Aorta (tissue), 5 donors: ENCODE measurements at places on chromosomes 16 and 17. TPM values are rescaled to one million over a fixed set of nuclear protein-coding genes. Genes with fewer than 3 reads are reported as not detected.

DNA sequence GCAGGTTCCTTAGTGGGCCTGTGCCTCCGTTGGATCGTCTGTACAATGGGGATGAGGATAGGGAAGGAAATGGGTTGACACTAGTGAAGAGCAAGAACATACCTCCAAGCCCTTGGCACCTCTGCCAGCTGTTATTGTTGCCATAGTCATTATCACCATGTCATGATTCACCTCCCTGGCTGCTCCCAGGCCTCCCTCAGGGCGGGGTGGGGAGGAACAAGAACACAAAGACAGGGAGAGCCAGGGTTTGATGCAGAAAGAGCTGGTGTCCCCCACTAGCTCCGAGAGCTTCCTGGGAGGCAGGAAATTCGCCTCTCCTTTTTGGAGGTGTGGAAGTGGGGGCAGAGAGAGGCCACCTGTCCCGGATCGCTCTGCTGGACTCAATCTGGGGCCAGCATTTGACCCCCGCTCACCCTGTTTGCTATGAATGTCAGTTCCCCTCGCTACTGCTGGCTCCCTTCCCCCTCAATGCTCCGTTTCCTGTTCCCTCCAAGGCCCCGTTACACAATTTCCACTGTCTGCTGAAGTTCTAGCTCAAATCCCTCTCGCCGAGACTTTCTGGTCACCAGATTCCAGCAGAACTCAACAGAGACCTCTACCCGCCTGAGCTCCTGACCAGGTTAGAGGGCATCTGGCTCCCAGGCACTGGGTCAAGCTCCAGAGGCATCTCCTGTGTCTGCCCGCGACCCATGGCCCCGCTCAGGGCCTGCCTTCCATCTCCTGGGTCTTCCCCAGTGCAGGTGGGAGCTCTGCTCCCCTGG lies 9.1 kb downstream of the TIMP2 start:
- no peak for DNase-seq

The CTRL gene
- total RNA-seq, result 0.84 TPM

DNA sequence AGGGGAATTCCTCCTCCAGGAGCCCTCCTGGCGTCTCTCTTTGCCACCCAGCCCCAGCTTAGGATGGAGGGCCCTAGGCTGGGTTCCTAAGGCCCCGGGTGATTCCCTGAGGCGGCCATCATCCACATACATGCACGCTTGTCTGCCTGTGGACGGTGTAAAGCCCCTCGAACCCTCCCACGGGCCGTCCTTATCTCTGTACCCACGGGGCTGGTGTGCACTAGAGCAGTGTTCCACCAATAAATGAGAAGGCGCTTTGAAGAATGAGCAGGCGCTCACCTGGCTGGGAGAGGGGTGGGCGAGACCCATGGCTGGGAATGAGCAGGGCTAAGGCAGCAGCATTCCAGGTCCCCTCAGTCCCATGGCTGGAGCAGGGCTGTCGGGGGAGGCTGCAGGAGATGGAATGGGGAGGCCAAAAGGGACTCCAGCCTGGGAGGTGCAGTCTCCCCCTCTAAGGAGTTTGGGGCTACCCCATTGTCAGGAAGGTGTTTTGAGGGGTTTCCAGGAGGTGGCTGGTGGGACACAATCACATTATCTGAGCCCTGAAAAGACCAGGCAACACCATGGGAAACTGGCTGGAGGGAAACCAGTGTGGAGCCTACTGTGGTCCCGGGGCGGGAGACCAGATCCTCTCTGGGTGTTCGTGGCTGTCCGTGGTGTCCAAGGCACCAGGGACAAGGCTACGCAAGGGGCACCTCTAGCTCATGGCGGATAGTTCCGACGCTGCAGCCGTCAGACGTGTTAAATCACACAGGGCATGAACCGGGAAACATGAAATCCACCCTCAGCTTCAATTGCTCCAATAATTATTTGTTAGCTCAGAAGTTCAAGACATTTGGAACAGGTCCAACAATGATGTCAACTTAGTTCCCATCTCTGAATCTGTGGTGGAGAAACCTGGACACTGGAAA lies 87.5 kb upstream of the DNAH17 start:
- DNase-seq, result peak; percentile 62

- no peak for DNase-seq
These were observed 37.7 kb upstream of the SREBF1 start for GRCh38 chr17:17874478-17874877.

GRCh38 chr17:73400915-73401545 lies 89.2 kb upstream of the CDC42EP4 start:
- DNase-seq, result no peak

- DNase-seq, result no peak
These were observed 58.3 kb upstream of the DHX40 start for GRCh38 chr17:59506894-59507726.

GRCh38 chr16:22055881-22056280 lies 36.5 kb upstream of the VWA3A start:
- DNase-seq, result no peak

- DNase-seq, result no peak
These were observed 2.9 kb upstream of the CBX8 start for GRCh38 chr17:79799538-79800324.

The AGRP gene
- total RNA-seq, result not detected

DNA sequence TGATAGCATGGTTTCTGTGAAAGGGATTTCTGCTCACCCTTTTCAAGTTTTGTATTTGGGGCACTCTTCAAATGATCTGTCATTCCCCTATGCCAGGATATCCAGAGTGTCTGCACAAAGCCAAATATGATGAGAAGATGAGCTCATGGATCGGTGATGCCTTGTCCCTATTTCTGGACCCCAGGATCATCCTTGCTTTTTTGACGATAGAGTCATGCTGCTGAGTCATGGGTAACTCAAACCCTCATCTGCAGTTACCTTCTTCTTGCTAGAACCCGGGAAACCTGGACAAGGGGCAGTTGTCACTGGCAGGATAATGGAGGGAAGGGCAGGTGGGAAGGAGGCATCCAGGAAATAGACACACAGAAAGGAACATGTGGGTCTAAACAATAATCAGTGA lies 17.8 kb upstream of the MAPT start:
- no peak for DNase-seq
